NCI-H510A treated with DMSO at 0.1 percent for 48 hours (cell line): ENCODE measurements at places on chromosomes 2 and 18.

GRCh38 chr2:62505109-62505749, 766 bp downstream of the TMEM17 start:
- no peak for DNase-seq

- no peak for DNase-seq
Observed at GRCh38 chr2:213227458-213227857, 56.8 kb upstream of the SPAG16 start.

GRCh38 chr2:119184512-119184911, 26.0 kb upstream of the C1QL2 start:
- DNase-seq = no peak

- no peak for DNase-seq
Observed at GRCh38 chr2:222450021-222450420, 25.7 kb downstream of the SGPP2 start.

- no peak for DNase-seq
Observed at GRCh38 chr2:37365669-37366068, 21.2 kb downstream of the QPCT start.

GRCh38 chr2:124112966-124113365, 87.9 kb downstream of the CNTNAP5 start:
- DNase-seq = no peak

- no peak for DNase-seq
Observed at GRCh38 chr2:156300337-156300736, 32.2 kb downstream of the NR4A2 start.

GRCh38 chr2:120005834-120006521, 6.9 kb upstream of the EPB41L5 start:
- DNase-seq = no peak

DNA sequence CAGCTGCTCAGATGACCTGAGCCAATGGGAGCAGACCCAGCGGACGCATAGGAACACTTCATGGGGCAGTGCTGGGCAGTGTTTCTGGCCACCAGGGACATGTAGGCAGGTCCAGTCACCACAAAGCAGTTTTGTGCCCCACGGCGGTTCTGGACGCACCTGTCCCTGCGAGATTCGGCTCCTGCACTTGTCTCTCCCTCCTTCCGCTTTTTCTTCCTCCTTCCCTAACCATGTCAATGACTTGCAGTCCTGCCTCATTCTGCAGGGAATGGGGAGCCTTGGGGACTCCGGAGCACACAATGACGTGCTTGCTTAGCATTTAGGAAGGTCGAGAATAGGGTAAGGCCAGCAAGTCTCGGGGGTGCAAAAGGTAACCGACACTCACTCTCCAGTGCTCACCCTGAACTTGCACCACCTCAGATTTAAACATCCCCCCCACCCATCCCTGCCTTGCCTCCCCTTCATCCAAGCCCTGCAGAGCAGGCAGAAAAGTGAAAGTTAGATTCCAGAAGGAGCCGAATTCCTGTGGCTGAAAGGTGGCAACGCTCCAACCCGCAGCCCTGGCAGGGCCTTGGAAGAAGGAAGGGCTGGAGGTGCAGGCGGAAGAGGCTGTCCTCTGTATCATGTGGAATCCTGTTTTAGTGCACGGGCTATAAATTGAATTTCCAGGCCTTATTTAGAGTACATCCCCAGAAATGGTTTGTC, 40.5 kb upstream of the ATG16L1 start:
- DNase-seq = no peak

DNA sequence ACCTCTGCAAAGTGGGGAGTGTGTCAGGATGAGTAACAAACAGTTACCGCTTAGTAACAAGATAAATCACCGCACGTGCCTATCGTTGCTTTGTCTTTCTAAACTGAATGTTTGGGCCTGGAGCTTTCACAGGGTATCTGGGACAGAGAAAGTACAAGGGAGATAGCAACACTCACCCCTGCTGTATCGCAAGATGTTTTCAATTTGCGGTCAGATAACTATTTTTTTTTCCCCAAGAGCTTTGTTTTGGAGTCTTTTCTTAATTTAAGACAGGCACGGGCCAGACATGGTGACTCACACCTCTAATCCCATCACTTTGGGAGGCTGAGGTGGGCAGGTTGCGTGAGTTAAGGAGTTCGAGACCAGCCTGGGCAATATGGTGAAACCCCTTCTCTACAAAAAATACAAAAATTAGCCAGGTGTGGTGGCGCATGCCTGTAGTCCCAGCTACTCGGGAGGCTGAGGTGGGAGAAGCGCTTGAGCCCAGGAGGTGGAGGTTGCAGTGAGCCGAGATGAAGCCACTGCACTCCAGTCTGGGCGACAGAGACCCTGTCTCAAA, 146.6 kb downstream of the GBX2 start:
- DNase-seq = no peak

GRCh38 chr2:235047171-235048160, 95.6 kb downstream of the SH3BP4 start:
- no peak for DNase-seq

- no peak for DNase-seq
Observed at GRCh38 chr2:225069477-225069876, 27.2 kb upstream of the DOCK10 start.
